ENCODE measurements at places on chromosomes 12 and 14.

- peak; percentile 89 for DNase-seq
These were observed 98.7 kb downstream of the PHETA1 start for GRCh38 chr12:111270239-111270638.

GRCh38 chr14:69796797-69797500 lies at the start of gene SLC10A1:
SLC10A1 (minus strand) TSS chr14:69797241; CDS start chr14:69797155, 86 bp downstream.
- DNase-seq = no peak

DNA sequence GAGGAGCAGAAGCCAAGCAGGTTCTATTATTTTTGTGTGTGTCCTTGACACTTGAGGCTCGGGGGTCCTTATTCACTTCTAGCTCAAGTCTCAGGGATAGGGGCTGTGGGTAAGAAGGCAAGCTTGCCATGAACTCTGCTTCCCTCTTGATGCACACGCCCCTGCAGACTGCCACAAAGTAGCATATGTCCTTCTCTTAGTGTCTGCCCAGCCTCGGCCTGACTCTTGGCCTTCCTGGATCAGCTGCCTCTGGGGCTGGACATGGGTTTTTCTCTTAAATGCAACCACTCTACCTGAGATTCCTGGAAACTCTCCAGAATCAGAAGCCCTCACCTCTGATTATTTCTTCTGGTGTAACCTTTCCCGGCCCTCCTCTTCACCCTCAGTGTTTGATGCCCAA lies 28.2 kb upstream of the PEX5 start:
- no peak for DNase-seq

DNA sequence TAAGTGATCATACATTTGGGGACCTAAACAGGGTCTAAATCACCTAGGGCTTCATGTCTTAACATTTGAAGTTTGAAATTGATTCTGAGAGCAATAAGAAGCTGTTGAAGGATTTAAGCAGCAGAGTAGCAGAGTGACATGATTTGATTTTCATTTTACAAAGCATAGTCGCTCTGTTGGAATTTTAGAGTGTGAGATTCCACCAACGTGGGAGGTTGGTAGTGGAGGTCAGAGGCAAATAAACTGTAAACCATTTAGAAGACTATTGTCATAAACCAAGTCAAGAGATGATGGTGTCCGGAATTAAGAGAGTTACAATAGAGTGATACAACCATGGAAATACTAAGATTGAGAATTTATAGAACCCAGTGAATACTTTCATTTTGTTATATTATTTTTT lies 52.7 kb upstream of the ZDHHC17 start:
- no peak for DNase-seq

- DNase-seq = no peak
These were observed 8.1 kb downstream of the CARMIL3 start for GRCh38 chr14:24059841-24060388.

DNA sequence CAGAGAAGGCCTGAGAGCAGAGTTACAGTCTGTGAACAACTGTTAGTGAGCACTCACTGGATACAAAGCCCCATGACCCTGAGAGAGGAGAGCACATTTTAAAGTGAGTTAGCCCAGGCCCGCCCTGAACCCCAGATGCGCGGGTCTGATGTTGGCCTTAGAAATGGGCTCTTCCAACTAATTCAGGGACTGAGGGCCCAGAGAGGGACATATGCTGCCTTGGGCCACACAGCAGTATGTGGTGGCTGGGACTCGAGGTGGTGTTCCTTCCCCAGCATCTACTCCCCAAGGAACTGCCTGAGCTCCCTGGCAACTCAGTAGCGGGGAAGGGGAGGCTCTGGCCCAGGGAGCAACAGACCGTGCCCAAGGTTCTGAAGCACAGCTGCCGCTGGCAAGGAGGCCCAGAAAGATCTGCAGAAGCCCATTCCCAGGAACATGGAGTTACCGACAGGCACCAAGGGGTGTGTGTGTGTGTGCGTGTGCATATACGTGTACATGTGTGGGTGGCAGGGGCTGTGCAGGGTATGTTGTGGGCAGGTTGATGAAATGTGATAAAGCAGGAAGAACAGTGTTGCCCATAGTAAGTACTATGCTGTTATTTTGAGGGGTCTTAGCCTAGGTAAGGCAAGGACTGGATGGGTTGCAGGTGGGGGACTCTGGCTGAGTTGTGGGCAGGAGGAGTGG lies 40.5 kb downstream of the KRT80 start:
- no peak for DNase-seq

DNA sequence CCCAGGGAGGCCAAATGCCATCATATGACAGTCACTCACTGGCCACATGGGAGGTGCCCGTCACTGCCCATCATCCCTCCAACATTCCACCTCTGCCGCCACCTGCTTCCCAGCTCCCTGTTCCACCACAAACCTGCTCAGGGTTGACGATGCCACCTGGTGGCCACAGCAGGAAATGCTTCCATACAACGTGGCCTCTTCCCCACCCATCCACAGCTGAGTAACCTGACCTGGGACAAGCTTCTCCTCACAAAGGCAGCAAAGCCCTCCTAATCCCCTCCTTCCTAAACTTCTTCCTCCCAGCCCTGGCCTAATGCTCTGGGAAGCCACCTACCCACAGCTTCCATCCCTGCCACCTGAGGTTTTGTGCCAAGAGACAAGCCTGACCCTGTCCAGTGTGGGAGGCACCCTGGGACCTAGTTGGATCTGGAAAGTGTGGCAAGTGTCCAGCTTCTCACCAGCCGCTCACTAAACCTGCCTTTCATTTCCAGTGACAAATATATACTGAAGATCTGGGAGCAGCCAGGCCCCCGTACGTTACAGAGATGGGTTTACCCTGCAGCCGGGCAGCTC lies 4.3 kb downstream of the DEGS2 start:
- DNase-seq = no peak

DNA sequence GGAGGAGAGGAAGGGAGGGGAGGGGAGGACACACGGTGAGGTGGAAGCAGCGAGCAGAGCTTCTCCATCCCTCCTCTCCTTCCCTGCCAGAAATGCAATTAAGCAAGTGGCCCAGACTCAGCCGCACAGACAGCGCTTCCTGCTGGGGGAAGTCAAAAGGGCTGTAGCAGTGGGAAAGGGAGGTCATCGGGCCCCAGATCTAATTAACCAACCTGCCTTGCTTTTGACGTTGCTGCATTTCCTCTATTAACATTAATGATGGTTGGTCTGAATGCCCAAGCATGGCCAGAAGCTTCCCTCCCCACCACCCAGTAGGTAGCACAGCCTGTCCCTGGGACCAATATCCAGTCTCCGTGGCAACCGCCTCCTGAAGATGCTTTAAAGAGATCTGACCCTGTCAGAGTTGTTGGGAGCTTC lies 4.6 kb upstream of the NGB start:
- no peak for DNase-seq

DNA sequence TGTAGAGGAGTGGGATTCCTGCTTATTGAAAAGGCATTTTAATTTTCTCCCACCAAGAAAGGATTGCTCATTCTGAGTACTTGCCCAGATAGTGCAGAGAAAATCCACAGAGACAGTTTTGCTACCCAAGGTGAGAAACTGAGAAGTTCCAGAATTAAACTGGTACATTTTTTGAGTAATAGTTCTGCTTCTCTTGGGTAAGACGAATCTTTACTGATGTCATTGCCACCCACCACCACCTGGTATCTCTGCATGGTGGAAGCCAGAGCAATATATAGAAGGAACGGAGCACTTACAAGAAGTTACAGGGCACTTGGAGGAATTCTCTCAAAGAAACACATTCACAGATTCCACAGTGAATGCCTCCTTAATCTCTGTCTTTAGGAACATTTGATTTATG lies 20.7 kb upstream of the FRMD6 start:
- no peak for DNase-seq

DNA sequence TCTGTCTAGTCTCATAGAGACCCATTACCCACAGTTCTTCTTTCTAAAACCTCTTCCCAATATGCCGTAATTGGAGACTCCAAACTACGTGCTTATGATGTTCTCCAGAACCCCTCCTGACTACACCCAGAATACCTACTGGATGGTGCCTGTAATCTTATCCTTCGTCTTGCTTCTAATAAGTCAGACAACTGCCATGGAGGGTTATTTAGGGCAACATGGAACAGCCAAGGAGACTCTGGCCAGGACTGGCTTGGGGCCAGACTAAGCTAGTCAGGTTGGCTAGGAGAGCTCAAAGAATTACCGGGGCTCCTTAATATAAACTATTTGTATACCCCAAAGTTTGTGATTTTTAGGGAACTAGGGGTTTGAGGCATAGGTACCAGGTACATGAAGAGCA lies 6.8 kb downstream of the PFKM start:
- no peak for DNase-seq

GRCh38 chr12:91040096-91040755 lies 17.6 kb downstream of the KERA start:
- no peak for DNase-seq

- DNase-seq = no peak
These were observed 12.5 kb downstream of the RFX4 start for GRCh38 chr12:106595268-106595667.

DNA sequence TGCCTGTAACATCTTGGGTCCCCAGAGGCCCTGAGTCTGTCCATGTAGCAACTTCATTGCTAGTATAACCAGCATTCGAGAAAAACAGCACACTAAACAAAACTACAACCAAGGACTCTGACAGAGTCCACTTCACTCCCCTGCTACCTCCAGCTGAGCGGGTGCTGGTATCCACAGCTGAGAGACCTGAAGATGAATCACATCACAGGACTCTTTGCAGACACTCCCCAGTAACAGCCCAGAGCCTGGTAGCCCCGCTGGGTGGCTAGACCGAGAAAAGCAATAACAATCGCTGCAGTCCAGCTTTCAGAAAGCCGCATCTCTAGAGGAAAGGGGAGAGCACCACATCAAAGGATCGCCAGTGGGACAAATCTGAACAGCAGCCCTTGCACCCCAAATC lies 9.0 kb upstream of the IQSEC3 start:
- no peak for DNase-seq
